ENCODE measurements at places on chromosomes 11 and 22.

DNA sequence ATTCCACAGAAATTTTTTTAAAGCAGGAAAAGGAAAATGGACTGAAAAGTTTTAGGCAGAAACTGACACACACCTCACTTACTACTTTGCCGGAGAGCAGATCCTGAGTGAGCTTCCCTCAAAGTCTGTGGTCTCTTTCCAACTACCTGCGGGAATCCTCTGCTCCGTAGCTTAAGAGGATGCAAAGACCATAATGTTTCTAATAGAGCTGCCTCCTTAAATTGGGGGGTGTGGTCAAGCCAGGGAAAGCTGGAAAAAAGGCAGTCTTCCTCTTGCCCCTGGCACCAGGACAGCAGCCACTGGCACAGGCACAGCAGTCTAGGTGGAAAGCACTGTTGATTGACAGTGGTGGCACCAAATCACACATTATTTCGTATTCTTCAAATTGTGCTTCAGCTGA lies at the start of gene ETS1:
ETS1 (minus strand) TSS at position 144 of the 400 bp plus-strand sequence. CDS start 14,428 bp downstream, outside the sequence.
- no peak within 1 kb of the TSS for H3K4me3 ChIP-seq
- H3K27me3 ChIP-seq: no peaks in the 10 kb centered on the region
- no peaks in the 10 kb centered on the region for H3K36me3 ChIP-seq
- no peak for DNase-seq
- peaks cover 5% of the 10 kb centered on the region for H3K4me1 ChIP-seq

DNA sequence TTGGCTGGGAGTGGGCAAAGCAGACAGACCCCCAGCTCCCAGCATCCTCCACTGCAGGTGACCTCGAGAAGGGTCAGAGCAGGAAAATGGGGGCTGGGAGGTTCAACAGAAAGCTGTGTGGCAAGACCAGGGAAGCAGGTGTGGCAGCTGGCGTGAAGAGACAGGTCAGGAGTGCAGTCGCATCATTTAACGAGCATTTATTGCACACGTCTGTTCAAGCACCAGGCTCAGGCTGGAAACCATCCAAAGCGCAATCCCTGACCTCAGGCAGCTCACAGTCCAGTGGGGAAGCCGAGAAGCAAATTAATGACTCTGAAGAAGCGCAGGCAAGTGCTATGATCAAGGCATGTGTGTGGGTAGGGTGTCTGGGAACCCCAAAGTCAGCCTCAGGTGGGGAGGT lies 7.4 kb downstream of the SLC25A45 start:
- peaks cover 32% of the 10 kb centered on the region for H3K4me1 ChIP-seq
- no peak overlapping the region for H3K27ac ChIP-seq
- no peaks in the 10 kb centered on the region for H3K27me3 ChIP-seq

DNA sequence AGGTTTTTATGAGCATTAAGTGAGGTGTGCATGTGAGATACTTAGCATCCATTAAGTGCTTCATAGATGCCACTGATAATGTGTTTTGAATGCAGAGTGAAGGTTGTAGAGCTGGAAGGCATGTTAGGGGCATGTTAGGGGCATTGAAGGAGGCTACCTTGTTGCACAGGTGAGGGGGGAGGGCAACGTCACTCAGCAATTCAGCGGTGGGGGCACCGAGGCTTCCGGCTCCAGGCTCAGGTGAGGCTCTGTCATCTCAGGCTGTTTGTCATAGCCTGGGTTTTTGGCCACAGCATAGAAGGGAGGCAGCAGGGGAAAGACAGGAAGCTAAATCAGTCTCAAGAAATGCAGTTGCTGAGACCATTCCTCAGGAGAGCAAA lies 299.0 kb downstream of the NTM start:
- no peaks in the 10 kb centered on the region for H3K27me3 ChIP-seq
- H3K4me3 ChIP-seq: no peak overlapping the region
- no peak overlapping the region for H3K27ac ChIP-seq
- H3K4me1 ChIP-seq: no peaks in the 10 kb centered on the region
- H3K36me3 ChIP-seq: no peaks in the 10 kb centered on the region
- no peak for DNase-seq

DNA sequence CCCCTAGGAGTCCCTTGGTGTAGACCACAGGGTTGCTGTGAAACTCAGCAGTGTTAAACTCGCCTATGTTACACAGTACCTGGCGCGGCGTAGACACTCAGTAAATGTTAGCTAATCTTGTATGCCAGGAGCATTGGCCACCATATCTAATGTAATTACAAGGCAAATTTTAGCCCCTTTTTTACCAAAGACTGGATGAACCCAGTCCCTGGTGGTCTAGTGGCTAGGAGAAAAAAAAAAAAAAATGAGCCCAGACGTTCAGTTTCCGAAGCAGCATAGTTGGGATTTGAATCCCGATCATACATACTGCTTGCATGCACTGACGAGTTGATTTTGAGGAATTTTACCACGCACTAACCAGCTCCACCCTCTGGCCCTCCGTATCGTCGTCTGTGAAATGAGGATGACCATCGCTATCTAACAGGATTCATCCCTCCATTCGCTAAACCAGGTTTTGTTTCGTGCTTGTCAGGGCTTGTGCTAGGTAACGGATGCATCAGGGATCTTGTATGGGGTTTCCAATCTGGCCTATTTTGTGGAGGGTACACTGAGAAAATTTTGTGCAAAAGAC lies 688 bp downstream of the PTS start:
- peak overlapping the region; percentile 98 for H3K27ac ChIP-seq
- no peak for DNase-seq
- H3K4me3 ChIP-seq: peak overlapping the region; percentile 83
- H3K4me1 ChIP-seq: peaks cover 17% of the 10 kb centered on the region
- H3K36me3 ChIP-seq: peaks cover 7% of the 10 kb centered on the region
- no peaks in the 10 kb centered on the region for H3K27me3 ChIP-seq

- H3K36me3 ChIP-seq: no peaks in the 10 kb centered on the region
- H3K4me3 ChIP-seq: no peak overlapping the region
- H3K27ac ChIP-seq: no peak overlapping the region
- no peaks in the 10 kb centered on the region for H3K27me3 ChIP-seq
Observed at GRCh38 chr11:64525711-64526110, 65.3 kb upstream of the SLC22A12 start.
